ENCODE measurements at places on chromosomes 12 and 14.

GRCh38 chr12:27554421-27555186, 30.6 kb downstream of the PPFIBP1 start:
- no peak for DNase-seq

- DNase-seq = no peak
Measured at GRCh38 chr14:34713681-34714319, 593 bp downstream of the CFL2 start.

- DNase-seq = no peak
Measured at GRCh38 chr14:89146274-89146673, 270.8 kb downstream of the FOXN3 start.

DNA sequence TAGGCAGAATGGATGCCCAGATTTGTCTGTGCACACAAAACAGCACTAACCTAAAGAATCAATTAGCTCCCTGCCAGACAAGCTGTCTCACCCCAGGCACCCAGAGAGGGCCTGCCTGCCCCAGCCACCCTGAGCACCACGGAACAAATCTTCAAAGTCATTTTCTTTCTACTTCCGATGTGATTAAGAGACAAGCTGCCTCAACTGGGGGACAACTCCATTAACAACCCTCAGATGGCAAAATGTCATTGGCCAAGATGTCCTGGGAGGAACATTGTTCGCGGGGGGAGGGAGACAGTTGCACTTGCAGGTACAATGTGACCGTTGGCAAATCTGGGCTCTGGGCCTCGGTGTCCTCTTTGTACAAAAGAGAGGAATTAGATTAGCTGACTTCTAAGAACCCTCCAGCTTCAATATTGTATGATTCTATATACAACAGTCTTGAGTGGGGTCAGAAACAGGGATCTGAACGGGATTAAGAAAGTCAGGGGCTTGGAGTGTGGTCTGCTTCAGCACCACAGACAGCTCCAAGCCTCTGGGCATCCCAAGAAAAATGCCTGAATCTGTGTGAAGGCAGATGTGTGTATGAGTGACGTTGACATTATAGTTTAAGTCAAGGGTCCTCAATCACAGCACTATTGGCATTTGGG, 42.8 kb upstream of the CMKLR1 start:
- no peak for DNase-seq

DNA sequence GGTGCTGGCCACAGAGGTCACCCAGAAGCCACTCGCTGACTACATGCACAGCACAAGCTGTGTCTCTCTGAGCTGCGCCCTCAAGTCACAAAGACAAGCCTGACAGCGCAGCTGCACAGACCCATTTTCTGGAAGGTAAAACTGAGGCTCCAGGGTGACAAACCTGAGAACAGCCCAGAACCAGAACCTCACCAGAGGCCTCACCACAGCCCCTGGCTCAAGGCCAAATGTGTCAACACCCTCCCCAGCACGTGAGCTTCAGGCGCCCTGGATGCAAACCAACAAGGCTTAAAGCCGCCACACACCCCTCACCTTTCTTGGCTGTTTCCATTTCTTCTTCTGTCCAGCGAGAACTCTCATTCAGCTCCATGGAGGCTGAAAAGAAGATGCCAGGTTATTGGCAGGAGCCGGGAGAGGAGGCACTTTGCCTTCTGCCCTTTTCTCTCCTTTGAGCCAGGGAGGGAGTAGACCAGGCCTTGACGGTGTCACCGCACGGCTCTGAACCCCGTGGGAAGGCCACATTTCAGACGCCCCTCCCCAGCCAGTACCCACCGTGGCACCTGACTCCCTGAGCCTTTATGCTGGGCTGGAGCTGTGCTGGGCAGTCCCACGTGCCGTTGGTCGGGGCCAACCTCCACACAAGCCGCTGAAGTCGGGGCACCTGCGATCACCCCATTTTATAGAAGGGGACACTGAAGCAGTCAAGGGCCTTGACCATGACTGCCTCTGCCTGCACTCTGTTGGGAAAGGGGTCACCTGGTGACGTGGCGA, 103.1 kb downstream of the RFLNA start:
- no peak for DNase-seq

DNA sequence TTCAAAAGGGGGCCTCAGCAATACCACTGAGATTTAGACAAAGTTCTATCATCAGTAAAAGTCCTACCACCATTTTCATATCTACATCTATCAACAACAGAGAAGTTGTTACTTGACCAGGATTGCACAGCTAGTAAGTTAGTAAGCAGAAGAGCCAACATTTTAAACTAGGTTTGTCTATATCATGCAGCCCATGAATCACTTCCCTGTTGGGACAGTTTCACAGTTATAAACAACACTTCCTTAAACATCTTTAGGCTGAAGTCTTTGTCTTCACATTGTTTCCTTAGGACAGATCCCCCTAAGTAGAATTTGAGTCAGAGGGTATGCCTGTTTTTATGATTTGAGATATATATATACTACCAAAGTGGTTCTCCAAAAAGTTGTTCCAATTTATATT, 68.5 kb downstream of the DAO start:
- no peak for DNase-seq

- peak; percentile 28 for DNase-seq
Measured at GRCh38 chr14:59688224-59689170, 111.9 kb upstream of the CCDC175 start.
